NCI-H1436 treated with DMSO at 0.1 percent for 48 hours (cell line): ENCODE measurements at places on chromosomes 6 and 20.

- DNase-seq: no peak
Observed at GRCh38 chr6:110093981-110094380, 85.5 kb downstream of the WASF1 start.

- DNase-seq: no peak
Observed at GRCh38 chr6:107185391-107185970, 70.2 kb upstream of the BEND3 start.

DNA sequence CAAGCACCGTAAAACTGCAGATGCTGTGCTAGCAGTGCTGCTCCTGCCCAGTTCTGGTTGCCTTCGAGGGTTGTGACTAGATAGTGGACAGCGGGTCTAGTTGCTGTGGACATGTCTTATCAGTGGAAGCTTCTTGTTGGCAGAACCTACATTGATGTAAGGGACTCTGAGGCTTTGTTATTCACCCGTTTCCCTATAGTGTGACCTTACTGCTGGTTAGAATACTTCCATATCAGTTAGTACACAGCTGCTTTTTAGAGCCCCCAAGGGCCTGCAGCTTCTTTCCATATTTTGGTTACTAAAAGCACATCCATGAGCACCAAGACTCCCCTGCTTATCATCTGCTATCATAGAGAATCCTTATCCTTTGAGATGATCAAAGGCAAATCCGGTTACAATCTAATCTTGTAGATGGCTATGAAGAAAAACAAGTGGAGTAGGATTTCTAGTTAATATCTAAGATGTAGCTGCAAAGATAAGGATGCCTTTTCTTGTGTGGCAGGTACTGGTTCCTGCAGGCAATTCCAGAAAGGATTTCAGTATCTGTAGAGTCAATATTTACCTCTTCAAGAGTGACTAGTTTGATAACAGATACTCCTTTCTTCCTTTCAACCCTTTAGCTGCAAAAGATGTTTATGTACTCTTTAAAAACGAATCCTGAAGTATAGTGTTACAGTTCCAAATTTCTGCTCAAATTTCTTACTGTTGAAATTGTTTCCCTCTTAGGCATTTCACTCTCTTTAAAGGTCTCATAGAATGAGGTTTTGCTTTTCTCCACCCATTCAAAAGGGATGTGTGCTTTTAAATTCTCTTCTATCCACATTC lies 163.6 kb downstream of the JARID2 start:
- no peak for DNase-seq

GRCh38 chr6:34004706-34005105 lies 141.2 kb downstream of the GRM4 start:
- DNase-seq: no peak

DNA sequence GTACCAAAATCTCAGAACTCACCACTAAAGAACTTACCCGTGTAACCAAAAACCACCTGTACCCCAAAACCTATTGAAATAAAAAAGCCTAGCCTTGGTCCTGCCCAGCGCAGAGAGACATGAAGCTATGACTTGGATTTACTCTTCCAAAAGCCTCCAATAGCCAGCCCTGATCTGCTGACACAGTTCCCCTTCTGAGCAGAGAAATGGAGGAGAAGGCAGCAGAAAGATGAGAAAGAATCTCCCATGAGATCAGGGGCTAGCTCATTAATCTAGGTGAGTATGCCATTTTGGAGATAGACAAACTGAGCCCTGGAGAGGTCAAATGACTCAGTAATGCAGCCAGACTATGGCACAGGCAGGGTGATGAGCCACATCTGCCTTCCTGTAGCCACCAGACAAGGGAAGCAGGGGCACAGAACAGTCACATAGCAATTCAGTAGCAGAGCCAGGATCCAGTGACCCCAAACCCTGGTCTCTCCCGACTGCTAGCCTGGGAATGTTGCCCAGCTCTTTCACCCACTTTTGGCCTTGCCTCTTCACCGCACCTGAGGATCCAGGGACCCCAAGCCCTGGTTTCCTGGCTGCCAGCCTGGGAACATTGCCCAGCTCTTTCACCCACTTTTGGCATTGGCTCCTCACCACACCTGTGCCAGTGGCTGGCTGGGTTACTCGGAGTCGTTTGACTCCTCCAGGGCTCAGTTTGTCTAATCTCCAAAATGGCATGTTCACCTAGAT lies 7.2 kb upstream of the SDCBP2 start:
- DNase-seq: no peak

GRCh38 chr20:44414346-44414714 lies 58.8 kb downstream of the HNF4A start:
- no peak for DNase-seq

GRCh38 chr6:142700671-142701312 lies 244.2 kb downstream of the HIVEP2 start:
- no peak for DNase-seq

DNA sequence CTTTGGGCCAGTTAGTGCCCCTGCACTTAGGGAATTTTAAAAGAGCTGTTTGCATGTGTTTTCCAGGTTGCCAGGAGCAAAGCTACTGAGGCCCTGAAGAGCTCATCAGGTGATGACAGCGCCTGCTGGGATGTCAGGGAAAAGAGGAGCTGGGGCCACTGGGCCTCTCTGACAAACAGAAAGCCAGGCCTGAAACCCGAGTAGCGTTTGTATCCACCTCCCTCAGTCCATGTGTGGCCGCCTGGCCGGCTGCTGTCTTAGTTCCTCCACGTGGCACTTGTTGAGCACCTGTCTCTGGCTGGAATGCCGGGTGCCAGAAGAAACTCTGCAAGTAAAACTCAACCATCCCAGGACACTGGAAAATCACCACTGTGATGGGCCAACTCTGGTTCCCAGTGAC lies 601.2 kb downstream of the CDH26 start:
- no peak for DNase-seq

GRCh38 chr6:21109391-21110178 lies 484.0 kb upstream of the SOX4 start:
- DNase-seq: no peak

- no peak for DNase-seq
Observed at GRCh38 chr20:62492711-62493110, 16.9 kb upstream of the GATA5 start.

- DNase-seq: no peak
Observed at GRCh38 chr6:107989166-107990094, 31.4 kb upstream of the SEC63 start.

GRCh38 chr6:43509142-43509983 lies 783 bp downstream of the LRRC73 start:
- no peak for DNase-seq

GRCh38 chr6:138331984-138332383 lies 45.7 kb upstream of the SMIM28 start:
- DNase-seq: no peak

GRCh38 chr6:111829581-111829980 lies 43.7 kb downstream of the FYN start:
- DNase-seq: no peak

- DNase-seq: no peak
Observed at GRCh38 chr20:34124469-34125249, 12.6 kb upstream of the EIF2S2 start.

DNA sequence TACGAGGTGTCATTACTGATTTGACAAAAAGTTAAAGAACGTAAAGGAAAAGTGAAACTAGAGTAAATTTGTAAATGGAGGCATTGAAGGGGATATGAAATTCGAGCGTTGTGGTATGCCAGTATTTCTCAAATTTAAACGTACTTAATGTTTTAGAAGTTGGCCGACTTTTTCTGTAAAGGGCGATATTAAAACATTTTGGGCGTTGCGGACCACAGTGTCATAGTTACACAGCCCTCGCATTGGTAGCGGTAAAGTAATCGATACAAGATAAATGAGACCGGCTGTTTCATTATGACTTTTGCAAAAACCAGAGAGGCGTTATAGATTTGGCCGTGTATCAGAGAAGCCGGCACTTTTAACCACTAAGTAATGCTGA lies 39.6 kb downstream of the OR2B2 start:
- no peak for DNase-seq

- no peak for DNase-seq
Observed at GRCh38 chr6:139173172-139173571, 38.3 kb downstream of the HECA start.

- DNase-seq: no peak
Observed at GRCh38 chr20:54624706-54625390, 149.5 kb downstream of the DOK5 start.

DNA sequence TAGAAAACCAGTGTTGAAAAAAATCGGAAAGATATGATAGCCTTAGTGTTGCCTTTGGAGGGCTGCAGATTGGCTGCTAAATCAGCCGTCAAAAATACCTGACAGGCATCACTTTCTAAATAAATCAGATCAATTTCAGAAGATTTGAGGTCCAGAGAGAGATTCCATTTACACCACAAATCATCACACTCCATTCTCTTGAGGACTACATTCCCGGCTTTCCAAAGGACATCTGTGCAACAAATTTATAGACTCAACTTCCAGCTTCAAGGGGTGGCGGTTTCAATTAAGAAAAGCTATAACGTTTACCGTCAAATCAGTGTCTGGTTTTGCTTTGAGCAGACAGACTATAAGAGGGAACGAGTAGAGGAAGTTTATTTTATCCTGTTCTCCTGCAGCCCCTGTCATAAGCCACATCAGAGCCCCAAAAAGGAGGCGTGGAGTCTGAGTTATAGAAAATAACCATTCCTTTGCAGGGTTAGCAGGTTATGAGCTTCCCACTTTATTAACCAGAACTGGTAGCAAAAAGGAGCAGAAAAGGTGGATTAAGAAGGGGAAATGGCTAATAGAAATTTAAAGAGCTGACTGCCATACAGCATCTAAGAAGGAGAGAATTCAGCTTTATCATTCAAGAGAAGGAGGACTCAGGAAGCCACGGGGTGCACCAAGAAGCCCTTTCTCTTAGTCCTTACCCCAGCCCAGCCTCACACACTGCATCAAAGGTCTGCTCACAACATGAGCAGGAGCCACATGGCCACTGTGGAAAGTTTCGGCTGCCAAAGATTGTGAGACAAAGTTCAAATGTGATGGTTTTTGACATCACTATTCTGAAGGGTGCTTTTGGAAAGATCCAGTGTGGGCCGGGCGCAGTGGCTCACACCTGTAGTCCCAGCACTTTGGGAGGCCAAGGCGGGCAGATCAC lies 12.9 kb upstream of the UQCC2 start:
- DNase-seq: no peak

DNA sequence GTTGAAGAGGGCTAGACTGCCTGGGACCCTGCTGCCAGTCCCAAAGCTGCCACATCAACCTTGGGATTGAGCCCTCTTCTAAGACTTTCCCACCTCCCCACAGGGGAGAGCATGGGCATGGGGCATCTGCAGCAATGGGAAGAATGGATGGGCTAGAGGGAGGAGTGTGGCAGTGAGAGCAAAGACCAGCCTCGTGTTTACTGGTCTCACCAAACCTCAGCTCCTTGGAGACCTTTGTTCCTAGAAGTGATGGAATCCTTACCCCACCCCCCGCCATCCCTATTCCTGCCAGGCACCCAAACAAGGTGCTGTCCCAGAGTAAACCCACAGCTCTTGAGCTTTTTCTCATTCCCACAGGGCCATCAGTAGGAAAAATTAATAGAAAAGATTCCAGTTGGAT lies 20.0 kb upstream of the ARMC12 start:
- DNase-seq: no peak

GRCh38 chr6:136192902-136193301 lies 57.2 kb downstream of the MTFR2 start:
- DNase-seq: no peak

GRCh38 chr6:1381481-1382330 lies 7.7 kb upstream of the FOXF2 start:
- DNase-seq: no peak

DNA sequence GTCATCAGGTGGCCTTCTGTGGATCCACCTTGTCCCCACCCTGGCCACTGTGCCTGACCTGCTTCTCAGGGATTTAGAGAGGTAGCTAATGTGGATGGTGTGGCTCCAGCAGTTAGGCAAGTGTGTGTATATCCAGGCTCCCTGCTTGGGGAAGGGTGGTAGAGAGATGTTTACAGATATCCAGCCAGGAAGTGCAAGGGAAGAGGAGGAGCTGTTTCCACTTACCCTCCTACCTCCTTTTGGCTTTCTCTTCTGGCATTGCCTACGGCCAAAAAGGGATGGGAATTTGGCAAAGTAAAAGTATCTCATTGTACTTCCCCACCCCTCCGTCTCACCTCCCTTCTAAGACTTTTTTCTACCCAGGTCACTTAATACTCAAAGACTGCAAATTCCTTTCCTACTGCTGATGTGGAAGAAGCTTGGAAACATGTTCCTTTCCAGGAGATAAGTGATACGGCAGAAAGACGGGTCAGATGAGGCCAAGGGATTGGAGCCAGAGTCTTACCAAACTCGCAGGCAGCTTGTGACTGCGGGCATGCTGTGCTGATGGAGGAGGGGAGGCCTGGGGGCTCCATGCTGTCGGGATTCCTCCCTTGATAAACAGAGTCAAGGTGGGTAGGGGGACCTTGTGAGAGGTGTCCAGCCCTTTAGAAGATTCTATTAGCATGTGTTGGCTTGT lies 253.4 kb downstream of the PRL start:
- DNase-seq: no peak

GRCh38 chr6:12544821-12545565 lies 171.6 kb upstream of the PHACTR1 start:
- DNase-seq: no peak

- no peak for DNase-seq
Observed at GRCh38 chr6:47414423-47415167, 63.0 kb upstream of the CD2AP start.

GRCh38 chr6:134676307-134677281 lies 273.3 kb downstream of the ALDH8A1 start:
- DNase-seq: peak; percentile 10

- no peak for DNase-seq
Observed at GRCh38 chr6:11601776-11602605, 64.4 kb downstream of the TMEM170B start.

GRCh38 chr6:40419377-40419776 lies 167.8 kb downstream of the LRFN2 start:
- DNase-seq: no peak

GRCh38 chr6:37648465-37649330 lies 49.0 kb downstream of the MDGA1 start:
- no peak for DNase-seq

DNA sequence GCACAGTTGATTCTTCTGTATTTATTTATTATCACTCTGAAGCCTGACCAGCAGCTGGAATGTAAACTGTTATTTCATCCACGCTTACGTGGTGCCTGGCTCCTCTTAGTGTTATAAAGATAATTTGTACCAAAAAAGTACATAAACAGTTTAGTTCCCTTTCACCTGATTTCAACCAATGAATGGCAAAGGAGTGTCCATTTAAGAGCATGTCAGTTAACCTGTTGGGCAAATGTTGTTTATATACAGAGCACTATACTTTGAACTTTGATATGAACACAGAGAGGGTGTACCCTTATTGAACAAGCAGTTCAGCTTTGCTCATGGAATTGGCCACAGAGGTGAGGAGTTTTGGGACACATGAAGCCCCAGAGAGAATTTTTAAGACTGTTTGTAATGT lies 7.2 kb upstream of the CTCFL start:
- no peak for DNase-seq

GRCh38 chr20:4459081-4459480 lies 262.6 kb upstream of the PRND start:
- no peak for DNase-seq

DNA sequence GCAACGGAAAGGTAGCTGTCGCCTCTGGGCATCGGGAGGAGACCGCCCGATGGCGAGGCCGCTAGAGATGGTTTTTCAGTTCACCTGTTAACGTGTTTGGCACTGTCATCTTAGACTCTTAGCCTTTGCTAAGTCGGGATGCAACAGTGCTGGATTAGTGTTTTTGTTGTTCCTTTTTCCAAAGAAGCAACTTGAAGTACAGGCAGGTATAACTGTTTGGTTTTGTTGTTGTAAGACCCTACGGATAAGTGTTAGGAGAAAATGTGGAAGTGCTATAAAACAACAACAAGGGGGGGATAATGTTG lies 723 bp downstream of the MANEA start:
- DNase-seq: no peak
